Hematopoietic multipotent progenitor cell treated with erythropoietin and hydrocortisone succinate and interleukin-3 and kit ligand, for 6 days (in vitro differentiated cells): ENCODE measurements at places on chromosomes 12 and 14.

DNA sequence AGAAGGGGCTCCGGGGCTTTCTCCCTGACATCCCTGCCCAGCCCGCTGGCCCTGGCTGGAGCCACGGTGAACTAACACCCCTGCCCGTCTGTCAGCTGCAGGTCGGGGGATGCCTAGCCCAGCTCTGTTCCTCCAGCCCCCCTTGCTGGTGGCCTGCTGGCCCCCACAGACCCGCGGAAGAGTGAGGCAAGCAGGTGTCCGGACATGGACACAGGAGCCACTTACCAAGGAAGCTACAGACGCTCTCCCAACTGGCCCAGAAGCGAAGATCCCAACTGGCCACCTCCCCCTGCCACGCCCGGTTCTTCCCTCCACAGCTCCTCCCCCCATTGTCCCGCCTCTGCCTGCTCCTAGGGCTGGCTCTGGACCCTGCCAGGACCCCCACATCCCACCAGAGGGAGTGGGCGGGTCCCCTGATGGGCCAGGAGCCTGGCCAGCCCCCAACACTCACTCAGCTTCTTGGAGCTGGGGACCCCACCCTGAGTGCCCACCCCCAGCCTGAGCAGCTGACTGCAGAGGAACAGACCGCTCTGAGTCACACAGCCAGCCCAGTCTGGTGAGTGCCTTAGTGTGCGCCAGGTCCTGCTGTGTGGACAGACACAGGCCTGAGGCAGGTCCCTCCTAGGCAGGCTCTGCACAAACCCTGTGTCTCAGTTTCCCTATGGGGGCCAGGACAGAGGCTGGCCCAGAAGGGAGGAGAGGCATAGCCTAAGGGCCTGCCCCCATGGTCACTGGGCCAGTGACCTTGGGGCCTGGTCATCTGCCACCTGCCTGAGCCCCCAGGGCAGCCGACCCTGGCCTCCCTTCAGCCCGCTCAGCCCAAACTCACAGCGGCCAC, 7.7 kb downstream of the AHNAK2 start:
- DNase-seq, result no peak

- DNase-seq, result no peak
Measured at GRCh38 chr12:25994901-25995625, 36.6 kb downstream of the RASSF8 start.

DNA sequence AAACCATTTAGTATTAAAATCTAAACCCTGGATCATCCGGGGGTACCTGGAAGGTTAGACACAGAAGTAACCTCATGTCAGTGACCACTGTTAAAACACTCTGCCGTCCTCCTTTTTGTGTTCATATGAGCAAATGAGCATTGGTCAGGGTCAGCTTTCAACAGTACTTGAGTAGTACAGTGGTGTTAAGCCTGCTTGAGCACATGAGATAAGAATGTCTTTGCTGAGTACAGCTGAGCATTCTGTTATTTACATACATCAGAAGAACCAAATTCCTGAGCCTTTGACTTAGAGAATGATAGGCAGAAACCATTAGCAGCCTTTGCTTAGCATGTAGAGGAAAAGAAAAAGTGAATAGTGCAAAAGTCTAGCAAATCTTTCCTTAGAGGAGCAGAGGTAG, 38.6 kb upstream of the LRTM2 start:
- DNase-seq, result no peak

DNA sequence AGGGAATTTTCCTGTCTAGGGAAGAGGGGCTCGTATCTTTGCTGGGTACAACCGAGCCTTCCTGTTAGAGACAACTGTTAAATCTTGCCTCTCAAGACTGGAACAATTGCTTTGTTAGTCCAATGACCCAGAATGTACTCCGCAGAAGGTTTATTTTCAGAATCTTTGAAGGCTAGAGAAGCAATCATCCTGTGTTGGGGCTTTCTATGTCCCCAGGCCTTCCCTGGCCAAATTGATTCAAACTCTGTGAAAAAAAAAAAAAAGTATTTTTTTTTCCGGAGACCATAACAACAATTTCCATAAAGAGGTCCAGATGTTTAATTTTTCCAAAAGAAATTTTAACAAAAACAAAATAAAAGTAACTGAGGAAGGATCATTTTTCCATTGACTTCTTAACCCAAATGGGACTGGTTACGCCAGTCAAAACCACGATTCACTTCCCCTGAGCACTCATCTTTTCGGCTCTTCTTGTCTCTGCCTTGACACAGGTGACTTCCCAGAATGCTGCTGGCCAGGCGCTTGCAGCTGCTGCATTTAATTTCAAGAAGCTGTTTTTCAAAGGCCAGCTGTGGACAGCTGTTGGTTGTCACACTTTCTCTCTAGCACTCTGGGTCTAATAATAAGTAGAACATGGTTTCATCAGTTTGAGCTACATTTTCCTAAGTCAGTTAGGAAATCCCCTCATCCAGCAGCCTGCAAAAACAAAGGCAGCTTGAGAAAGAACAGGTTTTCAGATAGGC, 81.6 kb upstream of the MANSC4 start:
- DNase-seq, result no peak

- no peak for DNase-seq
Measured at GRCh38 chr14:24542346-24542936, 33.6 kb downstream of the CTSG start.

- no peak for DNase-seq
Measured at GRCh38 chr14:90578283-90578985, 181.6 kb downstream of the CALM1 start.

GRCh38 chr14:22131749-22132476, 457.1 kb downstream of the DAD1 start:
- peak; percentile 68 for DNase-seq

GRCh38 chr12:20144341-20144740, 224.0 kb upstream of the PDE3A start:
- DNase-seq, result no peak

- no peak for DNase-seq
Measured at GRCh38 chr14:102057480-102058114, 29.2 kb downstream of the HSP90AA1 start.

GRCh38 chr12:31728289-31728916, 418 bp downstream of the AMN1 start:
- DNase-seq, result peak; percentile 71

DNA sequence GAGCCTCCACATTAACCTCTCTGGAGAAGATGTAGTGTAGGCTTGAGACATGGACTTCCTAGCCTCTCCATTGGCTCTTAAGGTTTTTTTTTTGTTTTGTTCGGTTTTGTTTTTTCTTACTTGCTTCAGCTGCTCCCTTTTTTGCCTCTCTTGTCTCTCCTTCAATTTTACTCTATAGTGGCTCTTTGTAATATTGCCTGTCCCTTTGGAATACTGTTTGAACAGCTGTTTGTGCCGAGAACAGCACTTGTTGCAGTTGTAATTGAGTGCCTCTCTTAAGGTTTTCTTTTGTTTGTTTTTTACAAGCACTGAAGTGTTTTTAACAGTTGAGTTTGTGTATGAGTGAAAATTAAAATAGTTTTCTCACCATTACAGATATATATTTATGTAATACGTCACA, 567.7 kb downstream of the LRFN5 start:
- no peak for DNase-seq

- peak; percentile 26 for DNase-seq
Measured at GRCh38 chr12:131112700-131113290, 159.1 kb downstream of the ADGRD1 start.

DNA sequence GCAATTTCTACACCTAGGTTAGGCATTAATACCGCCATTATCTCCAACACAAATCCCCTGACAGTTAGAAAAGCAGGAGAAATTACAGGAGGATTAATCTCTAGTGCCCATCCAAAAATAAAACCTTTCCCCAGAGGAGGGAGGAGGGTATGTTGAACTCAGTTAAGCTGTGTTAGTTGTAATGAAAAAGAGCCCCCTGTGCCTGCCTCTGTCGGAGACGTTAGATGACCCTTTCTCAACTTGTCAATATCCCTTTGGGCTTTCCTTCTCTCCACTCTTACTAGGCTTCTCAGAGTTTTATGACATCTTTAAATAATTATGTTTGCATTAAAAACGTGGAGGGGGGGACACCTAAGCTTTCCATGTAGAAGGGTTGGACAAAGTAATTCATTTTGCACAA, 278.2 kb downstream of the PDZRN4 start:
- DNase-seq, result no peak

GRCh38 chr12:62006076-62006732, 254.0 kb upstream of the USP15 start:
- peak; percentile 72 for DNase-seq

- DNase-seq, result peak; percentile 57
Measured at GRCh38 chr14:100058777-100059437, 6.3 kb upstream of the EVL start.

DNA sequence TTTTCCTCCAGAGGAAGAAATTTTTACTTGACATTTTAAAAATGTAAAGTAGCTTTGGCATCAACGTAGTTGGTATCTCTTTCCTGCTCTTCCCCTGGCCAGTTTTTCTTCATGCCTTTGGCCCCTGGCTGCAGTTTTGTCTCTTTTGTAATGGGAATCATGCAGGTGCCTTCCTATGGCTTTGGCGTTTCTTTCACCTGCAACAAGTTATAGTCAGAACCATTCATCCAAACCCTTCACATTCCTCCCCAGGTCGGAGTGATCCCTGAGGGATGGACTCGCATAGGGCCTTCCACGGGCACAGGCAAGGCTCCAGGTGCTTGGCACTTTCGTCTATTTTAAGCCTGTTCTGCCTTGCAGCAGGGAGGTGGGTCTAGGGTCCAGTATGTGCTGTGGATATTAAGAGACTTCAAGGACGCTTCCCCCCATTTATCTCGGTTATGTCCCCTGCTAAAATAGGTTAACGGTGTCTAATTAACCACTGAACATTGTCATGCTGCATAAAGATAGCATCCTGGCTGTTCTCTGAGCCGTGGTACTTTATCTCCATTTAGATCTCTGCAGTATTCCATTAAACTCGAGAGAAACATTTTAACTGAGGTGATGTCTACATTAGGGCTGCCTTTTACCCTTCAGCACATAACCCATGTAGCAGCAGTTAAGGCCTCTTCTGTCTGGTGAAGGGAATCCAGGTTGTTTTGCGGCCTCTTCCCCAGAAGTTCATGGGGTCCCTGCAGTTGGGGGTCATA, 66.3 kb downstream of the IFT43 start:
- no peak for DNase-seq
